ENCODE measurements at places on chromosomes 4 and X.

DNA sequence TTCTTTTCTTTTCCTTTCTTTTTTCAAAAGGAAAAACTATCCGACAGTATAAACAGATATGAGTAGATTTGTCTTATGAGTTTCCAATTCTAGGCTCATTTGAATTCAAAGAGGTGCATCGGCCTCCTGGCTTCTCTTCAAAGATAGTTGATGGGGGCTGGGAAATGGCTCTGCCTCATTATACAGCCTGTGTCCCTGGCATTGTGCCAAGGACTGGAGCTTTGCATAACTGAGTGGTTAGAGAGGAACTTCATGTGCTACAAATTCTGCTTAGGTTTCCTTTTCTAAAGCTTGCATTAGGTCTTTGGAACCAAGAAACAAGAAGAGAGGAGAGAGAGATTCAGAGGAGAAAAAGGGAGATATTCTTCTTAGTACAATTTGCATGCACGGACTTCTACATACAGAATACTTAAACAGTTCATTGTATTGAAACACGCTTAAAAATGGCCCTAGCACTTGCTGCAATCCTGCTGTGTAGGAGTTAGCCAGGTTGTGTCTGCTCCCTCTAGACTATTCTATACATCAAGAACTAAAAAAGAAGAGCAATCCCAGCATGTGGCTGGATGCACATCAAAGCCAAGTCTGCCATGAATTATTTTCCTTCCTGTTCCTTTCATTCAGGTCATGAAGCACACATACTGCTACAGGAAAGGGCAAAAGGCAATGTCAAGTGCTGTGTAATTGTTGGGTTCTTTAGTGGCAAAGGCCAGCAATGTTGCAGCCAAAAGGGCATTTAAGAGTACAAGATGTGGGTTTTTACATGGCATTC is 70.9 kb downstream of the INTS12 start:
- no peak for DNase-seq

GRCh38 chrX:95662200-95662599 is 1022.4 kb upstream of the DIAPH2 start:
- DNase-seq: no peak

- no peak for DNase-seq
Observed at GRCh38 chr4:177952723-177953122, 510.5 kb upstream of the AGA start.

DNA sequence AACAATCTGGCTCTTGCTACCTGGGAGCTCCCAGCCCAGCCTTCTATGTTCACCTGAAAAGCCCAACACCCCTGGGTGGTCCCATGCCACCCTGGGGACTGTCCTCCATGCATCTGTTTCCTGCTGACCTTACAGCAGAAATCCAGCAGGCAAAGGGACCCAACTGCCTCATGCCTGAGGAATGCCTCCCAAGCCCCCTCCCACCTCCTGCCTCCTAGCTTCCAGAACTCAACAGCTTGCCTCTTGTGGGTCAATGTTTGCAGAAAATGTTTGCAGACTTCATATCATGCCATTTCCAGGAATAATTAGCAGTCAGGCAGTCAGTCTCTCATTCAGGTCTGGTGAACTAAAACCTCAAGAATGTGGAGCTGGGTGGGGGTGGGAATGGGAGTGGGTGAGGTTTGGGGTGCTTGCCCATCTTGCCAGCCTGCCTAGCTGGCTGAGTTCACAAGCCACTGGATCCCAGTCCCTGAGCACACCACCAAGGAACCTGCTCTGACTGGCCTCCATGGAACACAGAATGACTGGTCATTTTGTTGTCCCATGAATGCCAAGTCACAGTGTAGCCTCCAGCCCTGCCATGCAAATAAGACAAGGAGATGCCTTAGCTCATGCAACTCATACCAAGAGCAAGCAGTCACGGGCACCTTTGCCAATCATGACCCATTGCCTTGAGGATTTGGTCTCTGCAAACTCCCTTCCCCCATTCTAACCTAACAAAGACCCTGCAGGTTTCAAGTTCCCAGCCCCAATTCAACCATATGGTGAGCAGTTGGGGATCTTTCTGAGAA is 12.1 kb upstream of the PLAC1 start:
- DNase-seq: no peak

GRCh38 chrX:38500866-38501265 is 60.5 kb upstream of the TSPAN7 start:
- no peak for DNase-seq

GRCh38 chr4:112038861-112039260 is 106.4 kb upstream of the FAM241A start:
- no peak for DNase-seq

DNA sequence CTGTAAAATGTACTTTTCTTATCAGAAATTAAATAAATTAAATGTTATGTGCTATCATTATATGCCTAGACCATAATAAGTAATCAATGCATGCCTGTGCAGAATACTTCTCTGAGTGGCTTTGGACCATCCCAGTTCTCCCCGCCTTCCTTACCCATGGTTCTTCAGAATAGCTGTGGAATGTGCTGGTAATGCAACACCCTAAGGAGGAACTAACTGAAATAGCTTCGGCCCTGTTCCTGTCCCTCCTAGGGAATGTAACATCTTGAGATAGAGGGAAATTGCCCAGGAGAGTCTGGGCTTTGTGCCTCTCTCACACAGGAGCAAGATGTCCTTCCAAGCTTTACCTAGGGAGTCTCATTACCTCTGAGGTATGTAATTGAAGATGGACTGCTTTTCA is 693.6 kb upstream of the HS3ST1 start:
- DNase-seq: no peak

- no peak for DNase-seq
Observed at GRCh38 chr4:1668488-1668840, 15.6 kb downstream of the FAM53A start.

DNA sequence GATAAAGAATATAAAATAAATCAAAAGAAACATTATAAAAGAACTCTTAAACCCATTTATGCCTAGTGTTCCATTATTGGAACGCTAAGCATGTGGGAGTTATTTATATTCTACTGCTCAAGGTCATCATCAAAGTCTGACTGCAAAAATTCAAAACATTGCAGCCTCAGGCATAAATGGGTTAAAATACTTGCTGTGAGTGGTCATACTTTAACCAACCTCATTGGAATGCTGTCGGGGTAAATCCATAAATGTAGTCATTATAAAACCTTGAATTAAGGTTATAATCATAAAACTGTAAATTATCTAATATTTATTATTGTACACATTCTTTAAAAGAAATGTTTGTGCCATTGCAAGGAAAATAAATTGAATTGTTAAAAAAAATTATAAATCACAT is 55.0 kb downstream of the RPS6KA6 start:
- no peak for DNase-seq

DNA sequence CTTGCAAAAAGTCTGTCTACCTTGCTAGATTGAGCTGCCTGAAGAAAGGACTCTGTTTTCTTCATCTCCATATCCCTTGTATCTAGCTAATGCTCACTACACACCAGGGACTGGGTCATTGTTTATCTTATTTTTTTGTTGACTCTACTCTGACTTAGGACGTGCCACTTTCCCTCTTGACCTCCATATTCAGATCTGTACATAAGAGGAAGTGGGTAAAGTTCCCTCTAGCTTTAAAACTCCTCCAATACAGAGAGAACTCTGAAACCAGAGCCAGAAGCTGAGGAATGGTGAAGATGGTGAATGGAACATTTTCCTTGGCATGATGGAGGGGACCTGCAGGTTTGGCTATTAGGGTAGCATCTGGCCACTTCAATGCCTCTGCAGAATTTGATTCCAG is 2026.1 kb upstream of the TENM3 start:
- no peak for DNase-seq
